ENCODE measurements at places on chromosomes 1 and 21.

- DNase-seq: peak; percentile 81
Observed at GRCh38 chr1:1000357-1001056, 610 bp upstream of the HES4 start.

GRCh38 chr1:45545553-45546310, 4.9 kb upstream of the AKR1A1 start:
- no peak for DNase-seq

DNA sequence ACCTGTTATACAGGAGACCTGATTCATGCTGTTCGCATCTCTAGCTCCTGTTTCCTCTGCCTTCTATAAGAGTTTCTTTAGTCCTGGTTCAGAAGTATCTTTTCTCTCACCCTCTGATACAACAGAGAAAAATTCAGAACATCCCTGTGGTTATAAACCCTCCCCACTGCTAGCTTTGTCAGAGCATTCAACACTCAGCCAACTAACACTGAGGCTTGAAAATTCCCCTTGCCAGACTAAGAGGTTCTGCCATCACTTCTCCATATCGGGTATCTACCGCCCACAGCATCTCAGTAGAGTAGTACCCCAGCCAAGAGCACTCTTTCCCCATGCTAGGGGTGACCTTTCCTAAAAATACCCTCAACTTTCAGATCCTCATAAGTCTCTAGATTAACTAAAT, 19.6 kb upstream of the PIK3R3 start:
- DNase-seq: no peak

- DNase-seq: no peak
Observed at GRCh38 chr1:118209648-118210047, 24.6 kb upstream of the SPAG17 start.

DNA sequence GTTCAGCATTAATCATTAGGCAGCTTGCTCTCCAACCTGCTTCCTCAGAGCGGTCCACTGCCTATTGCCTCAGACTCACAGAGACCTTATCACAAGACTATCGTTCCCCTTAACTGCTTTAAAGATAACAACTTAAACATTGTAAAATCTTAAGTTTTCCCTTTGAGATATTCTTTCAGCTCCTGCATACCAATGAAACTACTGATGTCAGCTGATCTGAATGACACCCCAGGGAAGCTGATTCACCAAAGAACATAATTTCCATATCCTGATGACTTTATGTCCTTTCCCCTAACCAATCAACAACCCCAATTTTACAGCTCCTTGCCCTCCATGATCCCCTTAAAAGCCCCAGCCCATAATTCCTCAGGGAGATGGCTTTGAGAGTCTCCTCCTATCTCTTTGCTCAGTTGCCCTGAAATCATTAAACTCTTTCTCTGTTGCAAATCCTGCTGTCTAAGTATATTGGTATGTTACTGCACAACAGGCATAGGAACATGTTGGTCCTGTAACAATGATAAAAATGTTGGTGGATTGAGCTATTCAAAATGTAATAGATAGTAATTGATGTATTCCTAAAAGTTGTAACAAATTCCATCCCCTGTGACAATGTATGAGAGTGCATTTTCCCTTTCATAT, 621.4 kb upstream of the RGS18 start:
- no peak for DNase-seq

DNA sequence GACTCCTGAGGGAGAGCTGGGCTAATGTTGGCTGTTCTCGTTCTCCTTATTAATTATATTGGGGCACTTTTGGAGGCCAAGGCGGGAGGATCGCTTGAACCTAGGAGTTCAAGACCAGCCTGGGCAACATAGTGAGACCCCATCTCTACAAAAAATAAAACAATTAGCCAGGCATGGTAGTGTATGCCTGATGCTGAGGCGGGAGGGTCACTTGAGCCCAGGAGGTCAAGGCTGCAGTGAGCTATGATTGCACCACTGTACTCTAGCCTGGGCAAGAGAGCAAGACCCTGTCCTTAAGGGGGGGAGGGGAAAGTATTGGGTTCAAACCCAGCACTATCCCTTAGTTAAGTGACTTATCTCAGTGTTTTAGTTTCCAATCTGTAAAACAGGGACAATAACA, 70.0 kb upstream of the NBPF3 start:
- no peak for DNase-seq

DNA sequence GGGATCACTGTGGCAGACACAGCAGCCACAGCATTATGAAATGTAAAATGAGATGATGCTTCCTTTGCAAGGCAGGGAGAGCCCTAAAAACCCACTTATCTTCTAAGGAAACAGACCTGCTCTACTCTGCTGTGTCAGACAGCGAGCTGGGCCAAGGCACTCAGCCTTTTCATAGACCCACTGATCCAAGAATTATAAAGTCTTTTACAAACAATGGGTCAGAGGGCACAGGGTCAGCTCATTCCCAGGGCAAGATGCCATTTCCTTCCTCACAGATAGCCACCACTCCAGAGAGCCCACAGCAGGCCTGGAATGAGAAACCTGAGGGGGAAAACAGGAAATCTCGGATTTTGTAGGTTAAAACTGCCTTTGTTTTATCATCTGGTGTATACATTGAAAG, 42.9 kb downstream of the CASQ2 start:
- no peak for DNase-seq

GRCh38 chr21:44912158-44912473, 8.6 kb downstream of the ITGB2 start:
- no peak for DNase-seq

DNA sequence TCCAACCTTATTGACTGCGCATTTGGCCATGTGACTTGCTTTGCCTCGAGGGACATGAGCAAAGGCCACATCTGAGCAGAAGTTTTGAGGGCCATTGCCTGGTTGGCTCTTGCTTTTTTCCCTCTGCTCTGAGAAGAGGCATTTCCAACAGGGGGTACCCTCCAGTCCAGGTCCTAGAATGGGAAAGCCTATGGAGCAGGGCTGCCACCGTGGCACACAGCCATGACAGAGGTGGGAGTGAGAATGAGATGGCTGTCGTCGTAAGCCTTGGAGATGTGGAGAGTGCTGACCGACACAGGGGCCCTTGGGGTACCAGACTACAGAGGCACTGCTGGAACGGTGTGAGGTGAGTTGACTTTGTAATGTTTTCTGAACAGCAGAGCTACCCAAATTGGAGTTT, 103.0 kb downstream of the KCNJ15 start:
- DNase-seq: no peak

DNA sequence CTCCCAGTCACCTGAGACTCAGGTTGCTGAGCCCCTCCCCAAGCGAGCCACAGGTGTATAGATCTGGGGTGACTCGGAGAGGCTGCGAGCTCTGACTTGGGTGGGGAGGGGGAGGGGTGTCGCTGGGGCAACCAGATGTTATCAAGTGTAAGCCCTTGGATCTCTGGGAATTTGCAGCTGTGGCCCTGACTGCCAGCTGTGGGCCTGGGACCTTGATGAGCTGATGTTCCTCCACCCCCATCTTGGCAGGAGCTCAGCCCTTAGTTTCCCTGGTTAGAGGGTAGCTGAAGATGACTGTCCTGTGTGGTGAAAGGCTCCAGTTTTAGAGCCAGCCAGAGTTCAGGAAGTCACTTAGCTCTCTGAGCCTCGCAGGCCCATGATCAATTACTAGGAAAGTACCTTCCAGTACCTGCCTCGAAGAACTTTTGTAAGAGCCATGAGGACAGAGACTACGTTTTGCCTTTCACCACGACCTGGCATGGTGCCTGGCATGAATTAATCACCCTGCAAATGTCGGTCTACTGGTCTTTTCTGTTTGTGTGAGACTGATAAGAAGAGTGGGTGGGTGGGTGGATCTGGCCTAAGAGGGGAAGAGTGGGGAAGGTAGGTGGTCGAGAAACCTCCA, 55.8 kb downstream of the YARS1 start:
- DNase-seq: peak; percentile 67

DNA sequence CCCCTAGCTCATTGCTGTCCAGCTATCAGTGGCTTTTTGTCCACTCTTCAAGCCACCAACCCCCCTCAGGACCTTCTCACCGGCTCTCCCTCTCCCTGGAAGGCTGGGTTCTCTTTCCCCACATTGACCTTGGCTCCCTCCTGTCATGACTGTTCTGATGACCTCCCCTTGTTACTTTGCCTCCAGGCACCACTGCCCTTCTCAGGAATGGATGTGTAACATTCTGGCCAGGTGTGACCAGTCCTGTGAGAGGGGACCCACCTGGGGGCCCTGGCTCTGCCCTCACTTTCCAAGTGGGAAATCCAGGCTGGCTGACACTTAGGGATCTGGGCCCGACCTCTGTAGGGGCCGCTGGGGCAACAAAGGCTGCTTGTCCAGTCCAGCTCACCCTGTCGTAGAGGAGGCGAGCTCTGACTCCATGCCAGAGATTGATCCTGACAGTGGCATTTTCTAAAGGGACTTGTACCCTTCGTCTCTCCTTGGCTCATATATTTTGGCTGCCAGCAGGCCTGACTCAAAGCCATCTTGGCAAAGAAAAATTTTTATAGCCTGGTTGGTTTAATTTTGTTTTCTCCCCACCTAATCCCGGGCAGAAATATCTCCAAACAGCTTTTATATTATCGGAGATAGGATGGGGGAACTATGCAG, 37.9 kb upstream of the USP24 start:
- DNase-seq: no peak

- DNase-seq: no peak
Observed at GRCh38 chr1:17167786-17168090, 37.2 kb upstream of the PADI1 start.

DNA sequence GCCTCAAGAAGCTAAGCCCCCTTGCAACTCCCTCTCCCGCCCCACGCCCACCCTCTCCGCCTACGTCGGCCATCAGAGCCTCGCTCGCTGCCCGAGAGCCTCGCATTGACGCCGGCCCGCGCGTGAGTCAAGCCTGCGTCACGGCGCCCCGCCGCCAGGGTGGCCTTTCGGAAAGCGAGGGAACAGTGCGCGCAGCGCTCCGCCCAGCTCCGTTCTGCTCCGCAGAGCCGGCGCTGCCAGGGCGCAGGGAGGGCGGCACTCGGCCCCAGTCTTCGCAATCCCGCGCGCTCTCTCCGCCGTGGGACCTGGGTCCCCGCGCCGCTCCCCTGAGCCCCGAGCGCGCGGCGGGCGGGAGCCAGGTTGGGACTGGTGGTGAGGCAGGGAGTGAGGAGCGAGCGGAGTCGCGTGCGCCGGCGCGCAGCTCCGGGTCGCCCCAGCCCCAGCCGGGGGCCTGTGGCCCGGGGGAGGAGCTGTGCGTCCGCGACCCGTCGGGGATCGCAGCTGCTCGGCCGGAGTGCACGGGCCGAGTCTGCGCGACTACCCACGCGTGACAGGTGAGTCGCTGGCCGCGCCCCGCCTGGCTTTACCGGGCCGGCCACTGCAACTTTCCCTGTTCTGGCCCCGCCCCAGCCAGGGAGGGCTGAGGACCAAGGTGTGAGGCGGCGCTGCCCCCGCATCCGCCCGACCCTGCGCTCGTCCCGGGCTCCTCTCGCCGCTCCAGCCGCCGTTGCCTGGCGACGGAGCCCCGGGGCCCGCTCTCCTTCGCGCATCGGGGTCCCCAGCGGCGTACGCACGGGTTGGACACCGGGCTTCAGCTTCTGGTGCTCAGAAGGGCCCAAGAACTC, at the start of gene SLC6A17:
SLC6A17 (plus strand) TSS at position 165 of the 845 bp plus-strand sequence. CDS start 16,436 bp downstream, outside the sequence.
- peak; percentile 77 for DNase-seq

- no peak for DNase-seq
Observed at GRCh38 chr1:164648636-164649035, 89.7 kb downstream of the PBX1 start.

DNA sequence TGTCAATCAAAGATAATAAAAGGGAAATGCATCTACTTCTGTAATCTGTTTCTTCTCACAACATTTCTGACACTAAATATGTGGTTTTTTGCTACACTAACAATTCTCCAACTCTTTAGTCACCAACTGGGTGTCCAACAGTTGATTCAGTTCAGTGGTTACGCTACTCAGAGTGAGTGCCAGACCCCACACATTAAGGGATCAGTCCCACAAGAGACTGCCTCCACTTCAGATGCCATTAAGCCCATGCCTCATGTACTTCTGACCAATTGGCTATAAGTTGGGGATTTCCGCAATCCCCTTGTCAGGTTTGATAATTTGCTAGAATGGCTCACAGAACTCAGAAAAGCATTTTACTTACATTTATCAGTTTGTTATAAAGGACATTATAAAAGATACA, 28.4 kb downstream of the RNF2 start:
- DNase-seq: no peak

DNA sequence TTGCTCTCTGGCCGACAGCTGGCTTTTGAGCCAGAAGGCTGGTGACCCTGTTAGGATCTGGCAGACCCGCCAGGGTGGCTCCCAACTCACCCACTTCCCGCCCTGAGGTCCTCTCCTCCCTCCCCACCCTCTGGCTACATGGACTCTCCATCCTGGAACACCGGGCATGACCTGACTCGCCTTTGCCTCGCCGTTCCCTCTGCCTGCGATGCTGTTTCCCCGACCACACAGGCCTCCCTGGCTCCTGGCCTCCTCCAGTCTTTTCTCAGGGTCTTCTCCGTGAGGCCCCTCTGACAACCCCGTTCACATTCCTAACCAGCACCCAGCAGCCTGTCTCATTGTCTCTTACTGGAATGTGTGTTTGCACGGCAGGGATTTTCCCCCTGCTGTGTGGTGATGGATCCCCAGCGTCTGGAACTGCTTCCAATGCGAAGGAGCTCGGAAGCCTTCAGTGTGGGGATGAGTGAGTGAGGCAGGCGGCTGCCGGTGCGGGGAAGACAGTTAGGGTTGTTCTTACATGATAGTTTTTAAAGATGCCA, 46.0 kb upstream of the POFUT2 start:
- no peak for DNase-seq

GRCh38 chr1:66043186-66043585, 250.5 kb downstream of the PDE4B start:
- DNase-seq: no peak

DNA sequence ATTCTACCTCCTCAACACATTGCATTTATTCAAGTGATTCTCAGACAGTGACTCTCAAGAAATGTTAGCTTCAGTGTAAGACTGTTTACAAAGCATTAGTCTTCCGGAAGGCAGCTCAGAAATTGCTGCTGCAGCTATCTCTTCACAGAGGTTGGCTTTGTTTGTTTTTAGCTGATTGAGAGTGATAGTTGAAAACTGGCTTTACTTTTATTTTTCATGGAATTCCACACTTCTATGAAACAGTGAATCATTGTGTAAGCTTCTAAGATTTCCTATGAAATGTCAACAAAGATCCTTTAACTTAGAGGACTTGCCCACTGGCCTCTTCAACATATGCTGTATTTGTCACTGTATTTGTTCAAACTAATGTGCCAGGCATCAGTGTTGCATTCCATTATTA, 121.3 kb downstream of the TNNI3K start:
- no peak for DNase-seq

GRCh38 chr1:30900931-30901560, 7.5 kb downstream of the SDC3 start:
- DNase-seq: no peak

DNA sequence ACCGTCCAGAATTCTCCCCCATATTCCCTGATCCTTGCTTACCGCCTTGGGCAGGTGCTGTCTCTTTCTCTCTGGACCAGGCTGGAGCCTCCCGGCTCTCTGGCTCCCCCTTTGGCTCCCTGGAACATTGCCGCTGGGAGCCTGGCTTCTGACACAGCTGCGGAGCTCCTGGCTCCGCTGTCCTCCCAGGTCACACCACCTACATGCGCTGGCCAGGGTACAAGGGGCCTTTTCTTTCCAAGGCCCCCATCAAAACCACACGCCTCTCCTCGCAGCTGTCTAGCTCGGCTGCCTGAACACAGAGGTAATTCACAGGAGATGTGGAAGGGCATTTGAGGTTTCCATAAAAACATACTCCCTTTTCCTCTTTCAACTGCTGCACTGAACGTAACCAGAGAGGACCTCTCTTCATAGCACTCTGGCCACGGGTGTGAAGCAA, 7.5 kb upstream of the ZNF648 start:
- DNase-seq: peak; percentile 36

- DNase-seq: no peak
Observed at GRCh38 chr1:27560268-27561123, 43.4 kb downstream of the AHDC1 start.
